ENCODE measurements at places on chromosomes 4 and X. TPM values are rescaled to one million over a fixed set of nuclear protein-coding genes. Genes with fewer than 3 reads are reported as not detected.

The RTL3 gene
- not detected for total RNA-seq

The SPANXA1 gene
- total RNA-seq = not detected

The HPGD gene
- total RNA-seq = 3.3 TPM

The SMIM14 gene
- total RNA-seq = 2.0 TPM

The GUCY1B1 gene
- 0.11 TPM for total RNA-seq

The GAGE12H gene
- not detected for total RNA-seq

The PLS3 gene
- 0.36 TPM for total RNA-seq

The PAGE5 gene
- total RNA-seq = 149 TPM

The JCHAIN gene
- total RNA-seq = 0.27 TPM

The GPR50 gene
- 0.11 TPM for total RNA-seq

The RAB9A gene
- 17.8 TPM for total RNA-seq

The MGARP gene
- 0.35 TPM for total RNA-seq

The SSX1 gene
- 137 TPM for total RNA-seq

The TSR2 gene
- total RNA-seq = 27.4 TPM

The COMMD8 gene
- total RNA-seq = 15.2 TPM

The STPG2 gene
- total RNA-seq = not detected

The COX7B2 gene
- 0.47 TPM for total RNA-seq

The SLITRK2 gene
- not detected for total RNA-seq

The PRSS12 gene
- total RNA-seq = not detected

The LAGE3 gene
- total RNA-seq = 120 TPM

The PPP4R3C gene
- total RNA-seq = not detected

The TRAM1L1 gene
- total RNA-seq = not detected

The GLRA2 gene
- not detected for total RNA-seq

The CA5B gene
- total RNA-seq = 3.5 TPM
